RPMI8226 (cell line): ENCODE measurements at places on chromosomes 2 and 18.

DNA sequence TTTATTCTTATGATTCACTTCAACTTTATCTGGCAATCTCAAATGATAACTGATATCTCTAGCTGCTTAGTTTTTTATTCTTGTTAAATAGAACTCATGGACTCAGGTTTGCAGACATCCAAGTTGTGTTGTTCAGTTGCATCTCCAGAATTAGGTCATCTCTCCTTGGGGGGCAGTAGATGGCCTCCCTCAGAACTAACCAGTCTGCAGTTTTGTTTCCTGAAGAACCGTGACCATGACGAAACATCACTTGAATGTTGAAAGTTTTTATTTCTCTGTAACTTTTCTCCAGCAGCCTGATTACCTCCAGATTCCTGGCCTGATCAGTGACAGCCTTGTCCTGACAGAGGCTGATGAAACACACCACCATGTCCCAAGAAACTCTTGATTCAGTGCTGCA, 321.5 kb downstream of the GALNT13 start:
- DNase-seq = no peak

- DNase-seq = no peak
Observed at GRCh38 chr2:182509-183122, 81.2 kb downstream of the SH3YL1 start.

DNA sequence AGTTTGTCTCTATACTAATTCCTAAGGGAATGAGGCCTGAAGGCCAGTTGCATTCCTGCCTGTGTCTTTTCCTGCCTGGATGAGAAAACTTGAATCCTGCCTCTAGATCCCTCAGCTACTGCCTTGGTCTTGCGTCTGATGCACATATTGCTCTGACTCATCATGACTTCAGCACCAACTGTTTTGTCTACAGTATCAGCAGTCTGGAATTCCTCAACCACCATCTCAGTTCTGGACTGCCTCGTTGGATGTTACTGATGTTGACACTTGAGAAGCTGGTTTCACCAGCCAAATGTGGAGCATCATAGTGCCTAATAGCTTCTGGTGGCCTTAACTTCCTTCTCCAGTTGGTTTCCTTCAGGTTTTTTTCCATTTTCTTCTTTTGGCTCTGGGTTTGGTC, 211.0 kb downstream of the CTNNA2 start:
- DNase-seq = no peak

DNA sequence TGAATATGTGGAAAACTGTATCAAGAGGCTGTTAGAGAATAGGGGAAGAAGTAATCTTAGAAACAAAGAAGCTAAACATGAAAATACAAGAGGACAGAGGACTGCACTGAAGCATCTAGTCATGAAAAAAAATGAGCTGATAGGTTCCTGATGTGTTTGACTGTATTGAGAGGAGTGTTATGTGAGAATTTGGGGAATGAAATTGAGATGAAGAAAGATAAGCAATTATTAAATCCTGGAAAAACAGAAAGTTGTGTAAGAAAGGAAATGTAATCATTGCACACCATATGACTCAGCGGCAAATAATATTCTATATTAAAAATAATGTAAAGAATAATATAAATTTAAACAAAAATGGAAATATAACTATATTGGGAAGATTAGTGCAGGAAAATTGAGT, 71.2 kb downstream of the SEMA4F start:
- DNase-seq = no peak

DNA sequence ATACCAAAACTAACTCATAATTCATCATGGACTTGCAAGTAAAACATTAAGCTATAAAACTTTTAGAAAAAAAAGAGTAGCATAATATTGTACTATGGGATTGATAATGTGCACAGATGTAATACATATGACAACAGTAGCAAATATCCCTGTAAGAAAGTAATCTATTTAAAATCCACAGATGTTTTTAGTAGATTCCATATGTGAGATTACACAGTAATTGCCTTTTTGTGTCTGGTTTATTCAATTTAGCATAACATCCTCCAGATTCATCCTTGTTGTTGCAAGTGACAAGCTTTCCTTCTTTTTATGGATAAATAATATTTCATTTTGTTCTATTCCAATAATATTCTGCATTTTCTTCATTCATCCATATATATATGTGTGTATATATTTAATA, 278.2 kb upstream of the LRRTM4 start:
- DNase-seq = no peak
